ENCODE measurements at places on chromosomes 7 and 10.

- DNase-seq = no peak
Observed at GRCh38 chr10:6218692-6219493, 16.2 kb downstream of the PFKFB3 start.

- DNase-seq = no peak
Observed at GRCh38 chr7:45229156-45229920, 71.7 kb downstream of the RAMP3 start.

DNA sequence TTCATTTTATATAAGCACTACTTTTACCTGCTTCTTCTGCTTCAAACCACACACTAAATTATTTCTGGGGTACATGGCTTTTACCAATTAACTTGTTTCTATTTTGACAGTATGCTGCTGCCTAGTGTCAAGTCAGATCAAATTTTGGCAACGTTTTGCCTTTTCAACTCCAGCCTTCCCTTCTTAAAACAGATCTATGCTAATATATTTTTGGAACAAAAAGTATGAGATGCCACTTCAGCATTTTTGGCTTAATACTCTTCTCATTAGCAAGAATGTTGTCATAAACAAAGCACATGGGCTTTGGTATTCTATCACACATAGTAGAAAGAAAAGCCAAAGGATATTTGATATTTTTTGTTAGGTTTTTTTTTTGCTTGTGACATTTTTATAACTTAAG, 47.8 kb downstream of the SPAM1 start:
- no peak for DNase-seq

DNA sequence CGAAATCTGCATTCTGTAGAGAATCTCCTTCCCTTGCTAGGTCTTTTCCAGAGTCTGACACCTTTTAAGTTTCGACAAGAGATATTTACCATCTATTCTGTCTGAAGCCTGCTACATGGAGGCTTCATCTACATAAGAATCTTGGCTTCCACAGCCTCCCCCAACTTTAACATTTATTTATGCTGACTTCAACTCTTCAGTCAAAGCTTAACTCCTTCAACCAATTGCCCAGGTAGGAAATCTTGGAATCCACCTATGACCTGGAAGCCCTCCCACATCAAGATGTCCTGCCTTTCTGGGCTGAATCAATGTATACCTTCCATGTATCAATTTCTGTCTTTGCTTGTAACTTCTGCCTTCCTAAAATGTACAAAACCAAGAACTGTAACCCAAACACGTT, 54.7 kb downstream of the MINPP1 start:
- DNase-seq = no peak

DNA sequence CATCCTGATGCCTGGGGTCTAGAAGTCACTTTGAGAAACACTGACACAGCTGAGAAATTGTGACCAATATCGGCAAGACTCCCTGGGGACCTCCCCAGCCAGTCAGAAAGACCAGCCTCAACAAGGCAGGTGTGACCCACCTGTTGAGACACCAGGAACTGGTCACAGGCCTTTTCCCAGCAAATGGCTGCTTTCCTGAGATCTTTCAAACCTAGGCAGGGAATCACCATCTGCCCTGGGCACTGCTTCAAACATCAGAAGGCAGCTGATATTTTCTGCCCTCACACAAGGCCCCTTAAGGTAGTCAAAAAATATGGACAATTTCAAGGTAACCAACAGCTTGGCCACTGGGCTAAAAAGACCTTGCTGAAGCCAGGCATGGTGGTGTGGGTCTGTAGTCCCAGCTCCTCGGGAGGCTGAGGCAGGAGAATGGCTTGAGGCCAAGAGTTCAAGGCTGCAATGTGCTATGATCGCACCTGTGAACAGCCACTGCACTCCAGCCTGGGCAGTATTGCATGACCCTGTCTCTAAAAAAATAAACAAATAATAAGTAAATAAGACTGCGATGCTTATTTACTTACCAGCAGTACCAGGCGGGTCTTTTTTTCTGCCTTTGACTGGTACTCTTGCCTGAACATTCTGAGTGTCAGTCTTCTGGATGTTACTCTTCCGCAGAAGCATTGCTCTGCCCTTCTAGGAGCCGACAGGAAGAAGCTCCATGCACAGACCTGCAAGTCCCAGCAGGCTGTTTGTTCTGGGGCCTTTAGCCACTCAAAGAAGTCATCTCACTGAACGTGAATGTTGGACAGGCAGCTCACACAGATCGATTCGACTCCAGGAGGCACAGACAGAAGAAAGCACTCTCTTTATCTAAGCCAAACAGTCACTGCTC, 59.7 kb downstream of the SORBS1 start:
- no peak for DNase-seq

DNA sequence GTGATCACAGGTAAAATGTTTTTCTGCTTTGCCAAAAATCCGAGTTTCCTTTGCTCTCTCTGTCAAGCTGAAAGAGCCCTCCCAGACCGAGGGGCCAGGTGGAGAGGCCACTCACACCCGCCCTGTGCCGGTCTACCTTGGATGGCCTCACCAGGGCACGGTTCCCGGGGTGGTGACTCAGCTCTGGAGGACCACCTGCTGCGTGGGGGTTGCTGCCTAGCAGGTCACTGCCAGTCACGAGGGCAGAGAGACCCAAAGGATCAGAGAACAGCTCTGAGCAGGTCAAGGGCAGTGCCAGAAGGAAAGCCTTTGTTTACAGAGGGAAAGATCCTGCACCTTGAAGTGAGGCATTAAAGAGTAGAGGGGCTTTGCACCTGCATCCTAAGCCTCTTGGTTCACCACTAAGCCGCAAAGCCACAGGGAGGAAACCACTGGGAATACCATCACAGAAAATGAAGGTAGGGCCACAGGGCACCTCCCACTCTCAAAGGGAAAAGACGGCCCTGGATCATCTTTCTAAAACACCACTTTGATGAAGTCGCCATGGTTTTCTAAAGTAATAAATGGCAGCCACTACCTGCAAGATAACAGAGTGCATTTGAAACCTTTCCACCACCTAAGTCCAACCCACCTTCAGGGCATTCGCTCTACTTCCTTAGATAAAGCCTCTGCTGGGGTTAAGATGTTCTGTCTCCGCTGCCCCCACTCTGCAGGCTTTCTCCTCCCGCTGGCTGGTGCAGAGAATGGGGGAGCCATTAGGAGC, 160.3 kb upstream of the KLF14 start:
- DNase-seq = no peak

DNA sequence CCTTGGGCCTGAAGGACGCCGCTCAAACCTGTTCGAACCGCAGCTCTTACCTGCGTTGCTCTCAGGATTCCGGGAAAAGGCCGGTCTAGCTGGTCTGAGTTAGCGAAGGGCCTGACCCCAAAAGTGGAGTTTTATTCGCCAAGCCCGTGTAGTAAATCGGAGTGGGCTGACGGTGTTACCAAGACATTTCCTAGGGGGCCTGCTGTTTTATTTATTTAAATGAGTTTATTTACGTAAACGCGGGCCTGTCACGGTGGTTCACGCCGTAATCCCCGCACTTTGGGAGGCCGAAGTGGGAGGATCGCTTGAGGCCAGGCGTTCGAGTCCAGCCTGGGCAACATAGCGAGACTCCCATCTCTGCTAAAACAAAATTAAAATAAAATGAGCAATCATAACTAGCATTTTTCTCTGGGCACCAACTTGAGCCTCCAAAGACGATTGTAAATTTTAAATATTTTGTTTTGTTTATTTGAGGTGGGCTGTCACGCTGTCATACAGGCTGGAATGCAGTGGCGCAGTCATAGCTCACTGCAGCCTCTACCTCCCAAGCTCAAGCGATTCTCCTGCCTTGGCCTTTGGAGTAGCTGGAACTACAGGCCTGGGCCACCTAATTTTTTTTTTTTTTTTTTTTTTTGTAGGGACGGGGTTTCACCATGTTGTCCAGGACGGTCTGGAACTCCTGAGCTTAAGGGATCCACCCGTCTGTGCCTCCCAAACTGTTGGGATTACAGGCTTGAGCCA, 903 bp downstream of the ZNF655 start:
- no peak for DNase-seq

GRCh38 chr7:100832281-100832633, 4.9 kb upstream of the EPHB4 start:
- DNase-seq = no peak

DNA sequence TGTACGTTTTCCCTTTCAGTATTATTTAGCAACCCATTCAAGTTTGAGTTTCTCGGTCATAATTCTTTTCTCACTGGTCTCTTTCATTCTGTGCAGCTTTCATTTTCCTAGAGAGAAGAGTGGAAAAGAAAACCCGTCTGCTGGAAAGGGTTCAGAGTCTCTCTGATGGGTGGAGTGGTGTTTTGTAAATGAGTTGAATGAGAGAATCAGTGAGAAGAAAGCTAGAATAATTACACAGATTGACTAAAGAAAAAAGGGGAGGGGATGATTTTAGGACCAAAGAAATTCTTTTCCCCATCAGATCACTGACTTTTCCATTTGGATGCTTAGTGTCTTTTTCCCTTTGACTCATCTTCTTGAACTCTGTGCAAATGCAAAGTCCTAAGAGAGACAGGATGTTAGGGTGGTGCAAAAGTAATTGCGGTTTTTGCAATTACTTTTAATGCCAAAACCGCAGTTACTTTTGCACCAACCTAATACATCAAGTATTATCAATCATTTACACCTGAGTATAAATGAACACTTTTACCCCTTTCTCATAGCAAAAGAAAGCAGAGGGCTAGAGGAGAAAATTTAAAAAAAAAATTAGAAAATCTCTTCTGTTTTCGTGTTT, 242.1 kb upstream of the SP4 start:
- no peak for DNase-seq

DNA sequence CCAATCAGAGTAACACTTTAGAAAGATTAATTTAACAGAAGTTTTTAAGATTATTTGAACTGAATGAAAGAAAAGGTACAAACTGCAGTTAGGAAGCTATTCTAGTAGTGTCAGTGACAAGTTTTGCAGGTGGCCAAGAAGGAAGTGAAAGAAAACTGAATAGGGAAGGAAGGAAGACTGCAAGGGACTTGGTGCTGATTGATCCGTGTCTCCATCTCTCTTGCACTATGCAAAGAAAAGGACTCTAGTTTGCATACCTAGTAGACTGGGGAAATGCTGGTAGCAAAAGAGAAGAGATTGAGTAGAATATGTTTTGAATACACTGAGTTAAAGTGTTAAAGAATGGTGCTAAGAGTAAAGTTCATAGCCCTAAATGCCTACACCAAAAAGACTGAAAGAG, 33.0 kb downstream of the OR6V1 start:
- DNase-seq = no peak

- DNase-seq = no peak
Observed at GRCh38 chr10:129280908-129281586, 186.0 kb upstream of the MGMT start.

- DNase-seq = no peak
Observed at GRCh38 chr7:96827701-96828100, 118.1 kb upstream of the SEM1 start.

DNA sequence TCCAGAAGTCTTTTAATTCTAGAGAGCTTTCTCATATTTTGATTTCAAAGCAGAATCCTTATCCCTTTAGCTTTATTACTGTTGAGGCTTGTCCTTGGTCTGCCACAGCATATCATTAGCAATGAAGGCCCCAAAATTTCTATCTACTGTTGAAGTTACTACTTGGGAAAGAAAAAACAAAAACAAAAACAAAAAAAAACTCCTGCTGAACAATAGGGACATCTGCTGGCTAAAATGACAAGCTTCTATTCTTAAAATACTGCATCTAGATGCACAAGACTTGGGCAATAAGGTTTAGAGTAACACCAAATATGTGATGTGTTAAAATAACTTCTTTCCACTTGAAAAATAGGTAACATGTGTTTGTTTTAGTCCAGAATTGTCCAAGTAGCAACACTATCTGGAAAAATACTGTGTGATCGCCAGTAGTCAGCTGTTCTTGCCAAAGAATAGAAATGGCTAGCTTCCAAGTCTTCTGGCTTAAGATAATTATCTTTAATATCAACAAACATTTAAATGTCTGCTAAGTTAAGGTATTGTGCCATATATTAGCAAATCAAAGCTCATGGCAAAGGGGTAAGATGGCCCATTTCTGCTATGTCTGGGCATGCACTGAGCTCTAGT, 3.8 kb upstream of the DMTF1 start:
- DNase-seq = no peak

GRCh38 chr10:71757399-71757922, 15.9 kb downstream of the VSIR start:
- DNase-seq = no peak

Data from neural crest cell (in vitro differentiated cells).